NCI-H1436 (cell line): ENCODE measurements at places on chromosomes 3 and 15.
A peak's percentile ranks its signal among the peaks of the same experiment; 100 is the strongest.

DNA sequence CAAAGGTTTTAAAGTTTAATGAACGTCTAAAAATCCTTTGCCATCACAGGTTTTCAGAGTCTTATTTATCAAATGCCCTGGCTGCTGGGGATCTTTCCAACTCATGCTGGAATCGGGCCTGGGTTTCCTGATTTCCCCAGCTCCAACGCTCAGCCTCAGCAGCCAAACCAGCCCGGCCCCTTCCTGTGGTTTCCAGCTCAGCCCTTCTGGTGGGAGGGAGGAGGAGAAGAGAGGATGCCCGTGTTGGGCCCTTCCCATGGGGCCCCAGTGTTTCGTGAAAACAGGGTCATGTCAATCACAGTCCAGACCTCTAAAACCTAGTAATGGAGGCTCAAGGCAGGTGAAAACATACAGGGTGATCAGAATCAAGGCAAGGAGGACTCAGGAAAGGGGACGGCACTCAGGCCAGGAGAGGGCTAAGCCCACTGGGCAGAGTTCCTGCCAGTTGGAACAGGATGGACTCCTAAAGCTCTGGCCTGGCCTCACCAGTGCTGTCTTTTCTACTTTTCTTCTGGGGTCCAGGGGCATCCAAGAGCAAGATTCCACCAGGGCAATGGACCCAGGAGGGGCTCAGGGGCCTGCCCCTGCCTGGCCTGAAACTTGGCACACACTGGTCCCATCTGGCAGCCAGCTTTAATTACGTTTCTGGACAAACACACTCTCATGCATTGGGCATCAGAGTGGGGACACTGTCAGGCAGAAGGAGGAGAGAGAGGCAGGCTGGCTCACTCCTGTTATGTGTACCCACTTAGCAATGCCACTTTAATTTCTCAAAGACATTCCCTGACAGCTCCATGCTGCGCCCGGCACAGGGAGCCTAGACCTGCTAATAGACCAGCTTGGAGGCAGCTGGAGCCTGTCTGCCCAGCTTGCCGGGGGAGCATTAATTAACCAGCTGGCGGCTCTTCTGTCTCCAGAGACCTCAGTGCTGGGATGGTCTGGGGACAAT lies 194.6 kb downstream of the FAM43A start:
- DNase-seq, result peak; percentile 49

DNA sequence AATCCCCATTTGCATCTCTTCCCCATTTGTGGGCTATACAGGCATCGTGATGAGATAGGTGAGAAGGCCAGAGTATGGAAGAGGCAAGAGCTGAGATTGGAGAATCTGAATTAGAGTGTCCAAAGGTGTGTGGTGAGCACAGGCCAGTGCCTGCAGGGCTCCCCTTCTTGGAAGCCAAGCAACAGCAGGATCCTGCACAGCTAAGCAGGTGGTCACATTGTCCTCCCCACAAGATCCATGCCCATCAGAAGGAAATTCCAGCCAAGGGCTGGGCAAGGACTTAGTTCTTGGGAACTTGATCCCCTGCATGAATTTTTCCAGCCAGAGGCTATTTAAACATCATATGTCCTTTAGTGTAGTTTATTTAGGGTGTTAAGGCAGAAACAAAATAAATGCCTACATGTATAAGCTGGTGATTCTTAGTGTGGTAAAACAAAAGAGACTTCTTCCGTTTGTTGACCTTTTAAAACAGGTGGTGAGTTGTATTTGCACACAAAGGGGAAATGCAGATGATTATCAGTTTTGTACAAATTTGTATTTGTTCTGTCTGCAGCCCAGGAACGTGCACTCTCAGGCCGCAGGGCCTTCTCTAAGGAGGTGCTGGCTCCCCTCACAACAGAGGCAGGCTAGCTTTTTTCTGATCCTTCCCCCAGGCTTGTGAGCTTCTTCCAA lies 110.2 kb downstream of the PLCL2 start:
- no peak for DNase-seq

- DNase-seq, result no peak
Observed at GRCh38 chr3:5095886-5096285, 26.2 kb upstream of the ARL8B start.

DNA sequence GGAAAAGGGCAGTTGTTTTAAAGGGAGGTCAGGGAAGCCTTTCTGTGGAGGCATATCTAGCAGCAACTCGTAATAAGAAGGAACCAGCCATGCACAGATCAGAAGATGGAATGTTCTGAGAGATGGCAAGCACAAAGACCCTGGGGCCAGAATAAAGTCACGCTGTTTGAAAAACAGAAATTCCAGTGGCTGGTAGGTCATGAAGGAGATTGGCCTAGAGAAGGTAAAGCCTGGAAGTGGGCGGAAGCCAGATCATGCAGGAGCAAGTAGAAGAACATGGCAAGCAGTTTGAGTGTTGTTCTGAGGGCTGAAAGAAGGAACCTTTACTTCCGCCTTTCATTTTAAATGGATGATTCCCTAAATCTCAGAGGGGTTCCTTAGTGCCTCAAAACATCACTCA lies 208.1 kb upstream of the PPP2R3A start:
- DNase-seq, result no peak

DNA sequence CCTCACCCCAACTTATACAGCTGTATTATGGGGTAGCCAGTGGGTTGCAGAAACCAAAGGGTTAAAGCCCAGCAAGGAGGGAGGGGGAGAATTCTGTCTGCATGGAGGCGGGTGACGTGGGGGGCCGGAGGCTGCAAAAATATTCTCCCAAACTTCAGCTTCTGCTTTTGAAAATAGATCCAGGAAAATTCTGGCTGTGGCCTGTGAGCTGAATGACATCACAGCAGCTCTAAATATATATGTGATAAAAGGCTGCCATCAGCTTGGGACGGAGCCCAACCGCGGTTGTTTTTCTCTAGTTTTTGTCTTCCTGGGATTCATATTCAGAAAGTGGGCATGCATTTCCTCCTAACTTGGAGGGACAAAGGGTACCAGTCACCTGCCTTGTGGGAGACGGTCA lies 27.6 kb downstream of the MAPKAPK3 start:
- DNase-seq, result no peak

DNA sequence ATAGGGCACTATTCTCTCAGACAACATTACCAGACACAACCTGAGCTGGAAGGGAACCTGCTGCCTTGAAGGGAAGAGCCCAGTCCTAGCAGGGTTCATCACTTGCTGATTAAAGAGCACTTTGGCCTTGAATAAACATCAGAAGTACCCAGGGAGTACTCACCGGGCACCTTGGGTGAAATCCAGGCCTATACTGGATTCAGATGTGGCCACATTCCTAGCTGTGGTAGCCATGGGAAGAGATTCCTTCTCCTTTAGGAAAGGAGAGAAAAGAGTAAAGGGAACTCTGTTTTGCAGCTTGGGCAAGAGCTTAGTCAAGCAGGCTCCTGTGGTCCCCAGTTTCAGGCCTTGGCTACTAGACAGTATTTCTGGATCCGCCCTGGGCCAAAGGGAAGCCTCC lies 195.0 kb downstream of the SPATA16 start:
- DNase-seq, result no peak

GRCh38 chr3:196949750-196950149 lies 7.4 kb upstream of the NCBP2 start:
- no peak for DNase-seq

GRCh38 chr3:157499342-157499963 lies 3.8 kb downstream of the VEPH1 start:
- DNase-seq, result no peak

DNA sequence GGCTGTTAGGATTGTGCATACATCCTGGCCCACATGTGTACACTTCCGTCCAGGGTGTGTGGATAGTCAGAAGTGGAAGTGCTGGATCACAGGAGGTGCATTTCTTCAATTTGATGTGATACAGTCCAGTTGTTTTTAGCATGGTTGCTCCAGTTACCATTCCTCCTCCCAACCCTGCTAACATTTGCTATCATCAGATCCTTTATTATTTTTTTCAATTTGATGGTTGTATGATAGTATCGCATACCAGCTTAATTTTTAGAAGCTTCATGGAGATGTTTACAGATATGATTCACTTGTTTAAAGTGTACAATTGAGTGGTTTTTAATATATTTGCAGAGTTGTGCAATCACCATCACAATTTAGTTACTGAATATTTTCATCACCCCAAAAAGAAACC lies 202.7 kb downstream of the ITPR1 start:
- DNase-seq, result no peak

DNA sequence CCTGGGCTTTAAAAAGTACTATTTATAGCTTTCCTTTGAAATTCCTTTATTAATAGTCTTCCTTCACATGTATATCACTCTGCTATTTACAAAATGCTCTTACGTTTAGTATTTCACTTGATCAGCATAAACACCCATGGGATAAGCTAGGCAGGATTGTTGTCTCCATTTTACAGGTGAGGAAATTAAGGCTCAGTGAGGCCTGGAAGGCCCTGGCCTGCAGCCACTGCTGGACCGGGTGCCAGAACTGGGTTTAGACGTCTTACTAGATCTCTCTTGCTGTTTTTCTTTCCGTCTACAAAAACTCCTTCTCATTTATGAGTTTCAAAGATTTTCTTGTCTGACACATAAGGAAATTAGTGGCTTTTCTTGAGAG lies 236.4 kb downstream of the LPP start:
- DNase-seq, result no peak

- peak; percentile 44 for DNase-seq
Observed at GRCh38 chr15:91055548-91056331, 33.3 kb upstream of the VPS33B start.

DNA sequence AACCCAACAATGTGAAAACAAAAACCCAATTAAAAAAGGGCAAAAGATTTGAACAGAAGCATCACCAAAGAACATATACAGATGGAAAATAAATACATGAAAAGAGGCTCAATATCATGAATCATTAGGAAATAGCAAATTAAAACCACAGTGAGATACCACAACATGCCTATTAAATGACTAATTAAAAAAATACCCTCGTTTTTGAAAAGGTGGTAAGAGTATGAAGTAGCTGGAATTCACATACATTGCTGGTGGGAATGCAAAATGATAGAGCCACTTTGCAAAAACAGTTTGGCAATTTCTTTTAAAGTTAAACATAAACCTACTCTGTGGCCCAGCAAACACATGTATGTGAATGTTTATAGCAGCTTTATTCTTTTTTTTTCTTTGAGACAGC lies 75.8 kb downstream of the B3GNT5 start:
- no peak for DNase-seq
